Kidney (tissue), 22 donors: ENCODE measurements at places on chromosomes 7 and 10. TPM values are rescaled to one million over a fixed set of nuclear protein-coding genes. Genes with fewer than 3 reads are reported as not detected.
A peak's percentile ranks its signal among the peaks of the same experiment; 100 is the strongest.

GRCh38 chr10:119620241-119621077 lies 23.7 kb upstream of the TIAL1 start:
- no peak overlapping the region for H3K4me3 ChIP-seq
- no peaks in the 10 kb centered on the region for H3K27me3 ChIP-seq
- DNase-seq, result no peak
- no peaks in the 10 kb centered on the region for H3K4me1 ChIP-seq
- no peak overlapping the region for H3K27ac ChIP-seq

DNA sequence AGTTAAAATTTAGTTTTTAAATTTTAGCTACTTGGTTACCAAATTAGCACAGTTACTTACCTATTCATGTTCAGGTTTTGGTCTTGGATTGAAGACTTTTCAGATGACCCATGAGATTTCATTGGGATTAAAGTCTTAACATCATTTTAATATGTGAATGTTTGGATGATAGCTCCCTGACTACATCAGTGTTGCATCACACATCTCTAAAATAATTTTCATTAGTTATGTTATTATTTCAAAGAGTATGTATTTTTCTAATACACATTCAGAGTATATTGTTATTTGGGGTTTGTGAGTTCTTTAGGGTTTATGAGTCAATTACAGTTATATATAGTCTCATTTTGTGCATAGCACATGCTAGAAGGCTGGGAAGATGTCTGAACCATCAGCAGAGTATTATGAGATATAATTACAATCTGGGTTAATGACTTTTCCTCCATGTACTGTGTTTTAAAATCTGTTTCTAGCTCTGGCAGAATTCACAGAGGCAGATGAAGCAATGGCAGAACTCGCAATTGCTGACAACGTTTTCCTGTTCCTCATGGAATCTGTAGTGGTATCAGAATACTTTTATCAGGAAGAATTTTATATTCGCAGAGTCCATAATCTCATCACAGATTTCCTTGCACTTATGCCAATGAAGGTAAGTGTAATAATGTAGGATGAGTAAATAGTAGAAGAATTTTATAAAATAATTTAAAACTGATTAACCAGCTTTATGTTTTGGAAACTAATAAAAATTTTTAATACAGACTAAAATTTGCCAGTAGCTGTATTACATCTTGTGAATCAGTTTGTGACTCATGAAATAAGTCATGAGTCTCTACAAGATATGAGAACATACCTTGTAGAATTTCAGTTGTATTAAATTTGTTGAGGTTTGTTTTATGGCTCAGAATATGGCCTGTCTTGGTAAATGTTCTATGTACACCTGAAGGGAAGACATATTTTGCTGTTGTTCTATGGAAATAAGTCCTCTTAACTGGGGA lies 26.9 kb downstream of the NUP205 start:
- H3K27me3 ChIP-seq, result no peaks in the 10 kb centered on the region
- peaks cover 12% of the 10 kb centered on the region for H3K36me3 ChIP-seq
- H3K4me1 ChIP-seq, result no peaks in the 10 kb centered on the region
- no peak for DNase-seq
- H3K4me3 ChIP-seq, result no peak overlapping the region

The CTNNA3 gene
- total RNA-seq, result 0.72 TPM

The CPXM2 gene
- total RNA-seq, result 18.1 TPM

The SLC18A3 gene
- total RNA-seq, result not detected

GRCh38 chr10:131211146-131211545 lies 100.4 kb downstream of the TCERG1L start:
- DNase-seq, result no peak
- no peaks in the 10 kb centered on the region for H3K36me3 ChIP-seq
- H3K27ac ChIP-seq, result no peak overlapping the region
- no peaks in the 10 kb centered on the region for H3K4me1 ChIP-seq

GRCh38 chr10:51699145-51699474 lies 285 bp downstream of the CSTF2T start:
- no peaks in the 10 kb centered on the region for H3K27me3 ChIP-seq
- DNase-seq, result no peak
- peak overlapping the region; percentile 97 for H3K4me3 ChIP-seq
- H3K27ac ChIP-seq, result peak overlapping the region; percentile 100
